ENCODE measurements at places on chromosomes 4 and X. TPM values are rescaled to one million over a fixed set of nuclear protein-coding genes. Genes with fewer than 3 reads are reported as not detected.

Gene SPARCL1
- total RNA-seq = not detected

Gene H2BW2
- not detected for total RNA-seq

Gene NUDT10
- not detected for total RNA-seq

Gene NR3C2
- total RNA-seq = 2.4 TPM

Gene C1QTNF7
- total RNA-seq = not detected

Gene SPRY1
- 0.13 TPM for total RNA-seq

Gene PRR32
- not detected for total RNA-seq

Gene BMPR1B
- not detected for total RNA-seq

Gene F11
- total RNA-seq = not detected

Gene ZNF330
- 56.0 TPM for total RNA-seq

Gene MID1IP1
- 80.4 TPM for total RNA-seq

Gene NLRP2B
- not detected for total RNA-seq

Gene GLRA3
- 1.1 TPM for total RNA-seq

Data from OCI-LY7 (cell line).